Germinal center (tissue), 1 donor: ENCODE measurements at places on chromosomes 7 and 10.

DNA sequence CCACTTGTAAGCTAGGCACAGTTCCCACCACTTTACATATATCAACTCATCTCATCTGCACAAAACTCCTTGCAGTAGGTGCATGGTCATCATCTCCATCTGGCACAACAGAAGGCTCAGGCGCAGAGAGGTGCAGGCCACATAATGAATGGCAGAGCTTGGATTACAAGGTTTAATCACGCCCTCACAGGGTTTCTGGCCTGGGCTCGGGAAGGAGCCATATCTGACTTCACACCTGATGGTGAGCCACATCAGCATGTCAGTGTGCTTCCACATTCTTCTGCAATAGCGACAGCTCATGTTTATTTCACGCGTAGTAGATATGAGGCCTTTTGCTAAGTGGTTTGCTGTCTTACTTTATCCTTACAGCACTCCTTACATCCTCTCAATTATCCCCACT is 650.2 kb downstream of the INHBA start:
- no peak for DNase-seq

DNA sequence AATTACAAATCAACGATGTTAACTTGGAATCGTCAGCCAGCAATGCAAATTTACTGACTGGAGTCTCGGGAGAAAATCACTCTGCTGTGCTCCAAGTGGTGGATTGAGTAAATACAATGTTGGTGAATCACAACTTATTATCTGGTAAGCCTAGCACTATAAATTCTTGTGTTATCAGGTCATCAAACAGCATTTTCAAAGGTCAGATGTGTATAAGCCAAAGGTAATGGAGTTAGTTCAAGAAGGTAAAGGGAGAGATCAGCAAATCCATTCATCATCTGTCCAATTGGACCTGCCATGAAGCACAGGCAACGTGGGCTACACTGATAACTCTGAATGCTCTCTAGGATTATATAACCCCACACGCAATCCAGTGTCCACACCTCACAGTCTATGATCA is 13.9 kb downstream of the CUBN start:
- no peak for DNase-seq

GRCh38 chr10:103598654-103599115 is 105.2 kb downstream of the NEURL1 start:
- DNase-seq: no peak

DNA sequence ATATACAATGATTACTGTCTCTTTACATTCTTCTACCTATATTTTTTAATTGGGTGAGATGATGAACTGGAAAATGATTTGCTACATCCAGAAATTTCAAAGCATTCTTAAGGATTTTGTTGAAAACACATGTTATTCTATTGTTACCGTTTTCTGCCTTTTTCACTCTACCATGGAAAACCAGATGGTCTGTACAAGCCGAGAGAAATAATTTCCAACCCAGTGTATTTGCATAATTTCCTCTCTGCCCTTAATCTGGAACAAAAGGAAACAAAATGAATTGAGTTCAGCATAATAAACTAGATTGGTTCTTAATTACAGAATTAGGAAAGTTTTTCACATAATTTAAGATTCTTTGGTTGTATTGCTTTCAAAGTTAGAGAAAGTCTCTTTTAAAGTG is 211.2 kb downstream of the CACNB2 start:
- no peak for DNase-seq

GRCh38 chr7:23012908-23013714 is 819 bp downstream of the HYCC1 start:
- DNase-seq: no peak

- DNase-seq: no peak
Observed at GRCh38 chr7:26279405-26279804, 12.3 kb upstream of the SNX10 start.

DNA sequence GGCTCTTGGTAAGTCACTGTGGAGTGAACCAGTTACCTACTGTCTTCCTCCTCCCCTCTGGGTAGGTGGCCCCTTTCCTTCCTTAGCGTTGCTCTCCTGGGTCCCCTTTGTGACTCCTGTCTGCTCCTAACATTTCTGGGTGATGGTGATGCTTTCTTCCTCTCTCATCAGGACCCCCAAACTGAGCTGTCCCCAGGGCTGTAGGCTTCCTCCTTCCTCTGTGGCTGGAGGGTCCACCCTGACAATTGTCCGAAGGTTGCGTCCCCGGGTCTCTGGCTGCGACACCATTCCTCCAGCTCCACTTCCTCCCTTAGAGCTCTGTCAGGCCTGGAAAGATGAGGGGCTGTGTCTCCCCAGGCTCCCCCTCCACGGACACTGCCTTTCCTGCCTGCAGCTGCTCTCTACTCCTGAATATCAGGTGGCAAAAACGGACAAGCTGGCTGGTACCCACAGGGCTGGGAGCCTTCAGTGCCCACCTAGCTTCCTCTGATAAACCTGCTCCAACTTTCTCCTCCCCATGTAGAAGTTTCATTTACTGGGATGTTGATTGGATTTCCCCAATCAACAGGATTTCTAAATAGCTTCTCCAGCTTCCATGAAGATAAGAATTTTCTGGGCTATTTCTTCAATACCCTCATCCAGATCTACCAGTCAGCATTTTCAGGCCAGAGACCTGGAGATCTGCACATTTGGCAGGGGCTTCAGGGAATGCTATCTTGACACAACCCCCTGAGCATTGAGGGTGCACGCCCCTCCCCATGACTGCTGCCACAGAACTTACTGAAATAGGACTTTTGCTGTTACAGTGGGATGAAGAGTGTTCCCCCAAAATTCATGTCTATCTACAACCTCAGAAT is 506.5 kb downstream of the TCERG1L start:
- no peak for DNase-seq

DNA sequence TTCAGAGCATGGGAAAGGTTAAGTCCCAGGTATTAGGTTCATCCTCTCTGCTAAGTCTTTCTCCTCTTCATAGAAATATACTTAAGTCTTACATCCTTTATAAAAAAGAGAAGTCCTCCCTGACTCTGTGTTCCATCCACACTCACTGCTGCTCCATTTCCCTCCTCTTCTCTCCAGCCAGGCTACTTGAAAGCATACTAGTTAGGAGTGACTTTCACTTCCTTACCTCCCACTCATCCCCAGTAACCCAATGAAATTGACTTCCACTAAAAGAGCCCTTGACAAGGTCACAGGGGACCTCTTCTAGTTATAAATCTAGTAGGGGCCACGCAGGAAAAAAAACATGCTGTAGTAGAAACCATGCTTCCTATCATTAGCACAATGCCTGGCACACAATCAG is 133.1 kb upstream of the AGK start:
- no peak for DNase-seq

- no peak for DNase-seq
Observed at GRCh38 chr10:75334720-75335119, 66.8 kb downstream of the ZNF503 start.

DNA sequence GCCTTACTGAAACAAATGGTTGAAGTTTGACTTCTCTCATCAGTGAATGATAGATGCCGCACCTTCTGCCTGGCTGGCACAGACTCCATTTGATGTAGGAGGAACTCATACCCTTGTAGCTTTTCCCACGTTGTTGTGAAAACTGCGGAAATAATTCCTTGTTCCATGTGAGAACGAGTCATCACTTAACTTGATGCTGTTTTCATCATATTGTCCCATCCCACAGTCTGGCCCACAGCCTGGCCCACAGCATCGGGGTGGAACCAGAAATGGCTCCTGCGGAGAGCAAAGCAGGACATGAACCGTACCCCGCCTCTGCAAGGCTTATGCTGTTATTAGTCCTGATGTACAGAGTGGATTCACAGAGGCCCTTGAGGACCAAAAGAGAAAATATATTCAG is 587.0 kb downstream of the SDK1 start:
- no peak for DNase-seq
